CD4-positive, alpha-beta memory T cell (primary cell): ENCODE measurements at places on chromosomes 1 and 21.

- DNase-seq: no peak
These were observed 43.9 kb upstream of the LYST start for GRCh38 chr1:235910357-235911299.

DNA sequence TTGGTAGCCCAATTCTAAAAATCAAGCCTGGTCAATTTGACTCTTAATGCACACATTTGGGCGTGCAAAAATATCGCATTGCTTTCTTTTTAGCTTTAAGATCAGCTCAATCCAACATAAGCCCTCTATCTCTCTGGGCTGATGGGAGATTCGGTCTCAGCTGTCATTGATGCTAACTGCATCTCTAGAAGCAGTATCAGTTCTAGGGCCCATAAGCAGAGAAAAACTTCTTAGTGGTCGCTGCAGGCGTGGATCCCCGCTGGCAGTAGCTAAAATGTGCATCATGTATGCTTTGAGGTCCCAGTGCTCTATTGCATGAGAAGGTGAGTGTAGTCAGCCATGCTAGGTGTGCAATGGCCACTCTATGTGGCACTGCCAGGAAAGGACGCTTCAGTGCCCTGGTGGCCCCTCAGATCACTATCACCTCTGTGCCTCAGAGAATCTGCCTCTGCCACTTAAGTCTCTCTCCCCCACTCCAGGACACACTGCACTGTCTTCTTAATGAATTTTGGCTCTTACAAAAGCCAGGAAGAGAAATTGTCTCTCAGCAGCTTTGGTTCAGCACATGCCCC is 79.7 kb upstream of the GADD45A start:
- no peak for DNase-seq

DNA sequence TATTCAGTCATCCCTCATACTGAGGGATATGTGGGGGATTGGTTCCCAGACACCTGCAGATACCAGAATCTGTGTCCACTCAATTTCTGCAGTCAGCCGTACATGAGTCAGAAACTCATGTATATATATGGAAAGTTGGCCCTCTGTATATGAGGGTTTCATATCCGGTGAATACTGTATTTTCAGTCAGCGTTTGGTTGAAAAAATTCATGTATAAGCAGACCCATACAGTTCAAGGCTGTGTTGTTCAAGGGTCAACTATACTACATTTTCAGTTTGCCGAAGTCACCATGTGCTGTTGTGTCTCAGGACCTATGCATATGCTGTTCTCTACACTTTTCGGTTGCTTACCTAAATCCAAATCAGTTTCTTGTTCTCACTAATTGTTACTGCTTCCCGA is 10.5 kb downstream of the AXDND1 start:
- no peak for DNase-seq

DNA sequence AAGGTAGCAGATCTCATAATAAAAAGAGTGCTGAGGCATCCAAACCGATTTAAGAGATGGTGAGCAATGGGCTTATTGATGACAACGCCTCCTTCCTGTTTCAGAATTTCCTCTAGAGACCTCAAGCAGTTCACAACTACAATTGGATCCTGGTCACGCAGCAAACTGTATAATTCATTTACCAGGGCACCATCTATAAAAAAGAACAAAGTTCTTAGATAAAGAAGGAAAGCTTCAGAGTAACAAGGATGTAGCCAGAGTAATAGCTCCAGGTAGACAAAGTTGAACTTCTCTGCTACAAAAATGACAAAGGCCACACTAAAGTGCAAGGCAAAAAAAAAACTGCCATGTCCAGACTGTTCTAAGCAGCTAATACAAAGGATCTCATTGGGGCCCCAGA is 3.4 kb downstream of the AP4B1 start:
- no peak for DNase-seq

DNA sequence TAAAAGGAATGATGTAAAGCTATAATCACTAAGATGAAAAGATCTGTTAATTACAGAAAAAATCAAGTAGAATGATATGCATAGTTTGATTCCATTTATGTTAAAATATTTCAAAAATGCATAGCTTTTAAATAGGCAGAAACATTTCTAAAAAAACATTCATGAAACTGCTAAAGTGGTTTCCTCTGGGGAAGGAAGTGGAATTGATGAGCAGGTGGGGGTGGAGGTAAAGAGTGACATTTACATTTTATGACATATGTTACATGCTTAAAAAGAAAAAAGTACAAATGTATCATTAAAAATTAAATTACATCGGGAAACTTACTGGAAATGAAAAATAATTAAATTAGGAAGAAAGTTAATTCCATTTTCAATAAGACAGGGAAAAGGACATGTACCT is 42.8 kb upstream of the JAK1 start:
- peak; percentile 19 for DNase-seq

- DNase-seq: no peak
These were observed 6.2 kb upstream of the KCNK2 start for GRCh38 chr1:215076322-215076721.

DNA sequence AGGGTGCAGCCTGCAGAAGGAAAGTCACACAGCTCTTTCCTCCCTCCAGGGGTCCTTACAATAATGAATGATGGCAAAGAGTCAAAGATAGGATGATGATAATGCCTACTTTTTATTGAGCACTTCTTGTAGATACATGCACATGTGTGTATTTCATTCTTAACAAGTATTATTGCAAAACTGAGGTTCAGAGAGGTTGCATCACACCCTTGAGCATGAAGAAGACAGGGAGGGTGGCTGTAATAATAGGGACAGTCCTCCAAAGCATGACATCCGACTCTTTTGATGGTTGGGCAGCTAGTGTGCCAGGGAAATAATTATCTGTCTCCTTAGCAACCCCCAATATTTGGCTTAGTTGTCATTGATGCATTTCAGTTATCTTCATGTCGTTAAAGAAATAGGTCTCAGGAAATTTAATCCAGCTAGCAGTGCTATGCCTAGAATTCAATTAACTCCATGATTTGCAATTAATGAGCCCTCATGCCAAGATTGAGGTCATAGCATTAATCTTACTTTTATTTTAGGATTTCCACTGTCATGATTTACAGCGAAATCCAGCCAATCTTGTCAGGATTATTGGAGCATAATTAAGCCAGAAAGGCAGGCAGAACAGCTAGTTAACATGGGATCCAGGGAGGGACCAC is 35.0 kb downstream of the DNAJC6 start:
- no peak for DNase-seq

- DNase-seq: no peak
These were observed 24.0 kb upstream of the CAMTA1 start for GRCh38 chr1:6761196-6761737.

GRCh38 chr1:16173447-16174260 is 17.8 kb upstream of the EPHA2 start:
- no peak for DNase-seq

- DNase-seq: no peak
These were observed 75.1 kb upstream of the NEGR1 start for GRCh38 chr1:72357411-72357810.

GRCh38 chr1:39572379-39573096 is 4.1 kb downstream of the PABPC4 start:
- DNase-seq: no peak

- DNase-seq: no peak
These were observed 856.3 kb upstream of the B3GALT2 start for GRCh38 chr1:194042736-194043135.

- DNase-seq: no peak
These were observed 238.4 kb downstream of the TNR start for GRCh38 chr1:175504875-175505555.

GRCh38 chr21:40714536-40714935 is 132.4 kb downstream of the DSCAM start:
- no peak for DNase-seq

- DNase-seq: no peak
These were observed 32.1 kb downstream of the HSD17B7 start for GRCh38 chr1:162822391-162823200.

DNA sequence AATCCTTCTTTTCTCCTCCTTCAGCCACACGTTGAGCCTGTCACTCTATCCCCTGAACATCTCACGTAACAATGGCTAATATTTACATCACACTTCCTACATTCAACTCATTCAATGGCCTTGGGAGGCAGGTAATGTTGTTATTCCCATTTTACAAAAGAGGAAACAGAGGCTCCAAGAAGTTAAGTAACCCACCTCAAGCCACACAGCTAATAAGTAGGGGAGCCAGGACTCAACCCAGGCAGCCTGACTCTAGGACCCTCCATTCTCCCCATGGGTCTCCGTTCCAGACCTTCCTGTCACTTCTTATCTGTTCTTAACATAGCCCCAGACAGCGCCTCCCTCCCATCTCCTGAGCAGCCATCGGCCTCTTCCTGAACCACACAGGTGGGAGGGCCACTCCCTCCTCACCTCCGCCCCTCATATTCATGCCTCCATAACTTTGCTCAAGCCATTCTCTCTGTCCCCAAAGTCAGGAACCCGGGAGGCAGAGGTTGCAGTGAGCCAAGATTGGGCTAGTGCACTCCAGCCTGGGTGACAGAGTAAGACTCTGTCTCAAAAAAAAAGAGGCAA is 2.2 kb downstream of the PADI4 start:
- DNase-seq: no peak

DNA sequence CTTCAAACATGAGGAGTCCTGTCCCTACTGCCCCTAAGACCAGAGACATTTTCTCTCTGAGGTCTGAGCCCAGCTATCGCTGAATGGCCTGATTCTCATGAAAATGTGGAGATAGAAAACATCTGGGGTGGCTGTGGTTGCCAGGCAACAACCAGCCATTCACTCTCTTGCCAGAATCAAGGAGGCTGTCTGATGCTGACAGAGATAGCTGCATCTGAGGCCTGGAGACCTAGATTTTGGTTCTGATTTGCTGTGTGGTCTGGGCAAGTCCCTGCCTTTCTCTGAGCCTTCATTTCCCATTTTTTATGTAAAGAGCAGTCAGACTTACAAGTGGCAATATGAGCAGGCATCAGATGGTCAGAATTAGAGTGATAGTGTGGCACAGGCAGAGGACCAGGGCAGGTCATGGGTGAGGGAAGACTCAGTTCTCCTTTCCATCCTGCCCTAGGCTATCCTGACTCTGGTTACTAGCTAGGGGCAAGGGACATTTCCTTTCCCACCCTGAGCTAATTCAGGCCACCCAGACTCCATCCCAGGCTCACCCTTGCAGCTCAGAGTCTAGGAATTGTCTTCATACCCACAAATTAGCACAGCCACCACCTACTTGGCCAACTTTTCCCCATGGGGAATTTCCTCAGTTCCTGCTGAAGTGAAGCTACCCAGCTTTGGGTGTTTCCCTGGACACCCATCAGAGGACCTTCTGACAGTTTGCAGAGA is 20.0 kb upstream of the RNF19B start:
- peak; percentile 70 for DNase-seq

DNA sequence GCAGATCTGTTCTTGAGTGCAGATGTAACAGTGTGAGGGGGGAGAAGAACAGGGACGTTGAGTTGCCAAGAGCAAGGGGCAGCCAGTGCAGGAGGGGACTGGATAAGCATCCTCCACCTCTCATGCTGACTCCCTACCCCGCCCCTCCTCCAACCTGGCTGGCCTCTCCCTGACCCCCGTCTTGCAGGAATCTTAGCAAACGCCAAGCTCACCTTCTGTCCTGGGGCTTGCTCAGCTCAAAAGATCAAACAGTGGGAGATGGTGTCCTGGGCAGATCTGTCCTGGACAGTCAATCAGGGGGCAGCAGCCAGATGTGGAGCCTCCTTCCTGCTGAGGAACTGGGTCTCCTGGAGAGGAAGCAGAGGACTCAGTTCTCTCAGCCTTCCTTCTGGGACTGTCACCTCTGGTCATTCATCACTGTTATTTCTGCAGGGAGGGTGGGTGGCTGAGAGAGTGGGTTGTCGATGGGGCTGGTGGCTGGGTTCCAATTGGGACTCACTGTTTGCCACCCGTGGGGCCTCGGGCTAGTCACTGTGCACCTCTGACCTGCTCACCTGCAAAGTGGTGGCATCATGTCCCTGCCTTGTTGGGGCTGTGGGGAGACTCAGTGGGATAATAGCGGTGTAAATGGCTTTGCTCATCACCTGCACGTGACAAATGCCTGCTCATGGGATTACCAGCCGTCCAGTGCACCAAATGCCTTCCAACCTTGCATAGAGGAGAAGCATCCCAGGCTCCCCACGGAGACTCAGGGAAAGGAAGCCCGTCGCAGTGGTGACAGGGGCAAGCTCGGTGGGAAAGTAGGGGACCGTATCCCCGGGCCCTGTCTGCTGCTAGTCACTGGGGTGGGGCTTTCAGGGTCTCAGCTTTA is 154.4 kb downstream of the PTPRU start:
- no peak for DNase-seq

- no peak for DNase-seq
These were observed 59.3 kb downstream of the GPR88 start for GRCh38 chr1:100597061-100597741.

- DNase-seq: no peak
These were observed 131.9 kb upstream of the ATP1B1 start for GRCh38 chr1:168974611-168975010.

GRCh38 chr1:35379317-35380000 is 111.0 kb downstream of the ZMYM4 start:
- DNase-seq: no peak

GRCh38 chr1:163912170-163912884 is 590.6 kb downstream of the NUF2 start:
- no peak for DNase-seq

DNA sequence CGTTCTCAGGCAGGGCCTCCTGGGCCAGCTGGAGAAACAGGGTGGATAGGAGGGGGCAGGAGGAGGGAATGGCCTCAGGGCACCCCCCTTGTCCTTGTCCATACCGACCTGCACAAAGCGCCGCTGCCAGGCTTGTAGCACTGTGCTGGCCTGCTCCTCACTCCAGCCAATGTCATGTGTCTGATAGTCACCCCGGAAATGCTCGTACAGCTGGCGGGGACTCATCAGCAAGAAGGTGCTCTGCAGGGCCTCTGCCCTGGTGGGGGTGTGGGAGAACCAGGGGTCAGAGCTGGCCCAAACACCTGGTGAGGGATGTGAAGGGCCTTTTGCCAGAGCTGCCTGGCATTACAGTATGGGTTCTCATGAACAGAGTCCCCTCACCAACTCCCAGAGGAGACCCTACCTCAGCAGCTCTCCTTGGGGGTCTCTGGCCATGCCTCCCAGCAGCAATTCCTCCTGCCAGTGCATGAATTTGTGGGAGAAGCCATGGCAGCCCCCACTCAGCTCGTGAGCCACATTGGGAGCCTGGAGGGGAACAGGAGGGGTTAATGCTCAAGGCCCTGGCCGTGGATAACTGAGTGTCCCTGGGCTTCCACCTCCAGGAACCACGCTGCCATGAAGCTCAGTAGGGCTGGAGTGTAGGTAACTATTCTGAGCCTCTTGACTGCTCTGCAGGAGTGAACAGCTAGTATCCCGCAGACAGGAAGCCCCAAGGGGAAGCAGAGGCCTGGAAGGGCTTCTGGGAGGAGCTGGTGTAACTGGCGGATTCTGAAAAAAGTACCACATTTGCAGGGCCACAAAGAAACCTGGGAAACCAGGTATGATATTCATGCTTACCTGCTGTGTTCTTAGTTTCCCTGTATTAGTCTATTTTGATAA is 13.3 kb downstream of the PTCH2 start:
- DNase-seq: no peak

GRCh38 chr1:4485398-4485797 is 169.0 kb upstream of the AJAP1 start:
- no peak for DNase-seq

DNA sequence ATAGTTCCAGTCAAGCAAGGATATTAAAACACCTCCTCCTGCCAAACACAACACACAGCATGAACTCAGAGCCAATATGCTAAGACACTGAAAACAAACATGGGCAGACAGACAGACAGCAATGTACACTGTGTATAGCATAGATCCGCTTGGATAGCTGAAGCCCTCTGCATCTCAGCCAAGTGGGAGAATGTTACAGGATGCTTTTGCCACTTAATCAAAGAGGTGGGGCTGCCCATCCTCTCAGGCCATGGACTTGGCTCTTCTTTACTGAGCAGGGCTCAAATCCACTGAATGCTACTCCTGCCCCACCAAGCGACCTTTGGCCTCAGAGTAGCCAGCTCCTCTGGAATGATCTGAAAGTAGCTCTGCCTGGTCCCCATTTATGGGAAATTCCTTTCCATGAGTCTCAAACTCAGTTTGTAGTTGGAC is 64.7 kb upstream of the NGF start:
- DNase-seq: no peak
